ENCODE measurements at places on chromosomes 3 and 15.
A peak's percentile ranks its signal among the peaks of the same experiment; 100 is the strongest.

GRCh38 chr15:73889053-73889761 lies 15.8 kb downstream of the TBC1D21 start:
- no peak for DNase-seq
- peaks cover 5% of the 10 kb centered on the region for H3K36me3 ChIP-seq
- H3K4me3 ChIP-seq: no peak overlapping the region
- no peak overlapping the region for H3K27ac ChIP-seq
- H3K4me1 ChIP-seq: no peaks in the 10 kb centered on the region

- H3K27ac ChIP-seq: no peak overlapping the region
- H3K4me3 ChIP-seq: no peak overlapping the region
- peaks cover 82% of the 10 kb centered on the region for H3K4me1 ChIP-seq
- H3K36me3 ChIP-seq: no peaks in the 10 kb centered on the region
- no peaks in the 10 kb centered on the region for H3K27me3 ChIP-seq
These were observed 54.6 kb upstream of the STXBP5L start for GRCh38 chr3:120853416-120853815.

GRCh38 chr3:20539666-20540065 lies 353.7 kb upstream of the SGO1 start:
- H3K27ac ChIP-seq: no peak overlapping the region
- peaks cover 11% of the 10 kb centered on the region for H3K4me1 ChIP-seq
- H3K4me3 ChIP-seq: no peak overlapping the region
- no peaks in the 10 kb centered on the region for H3K36me3 ChIP-seq

GRCh38 chr3:172915911-172916514 lies 165.5 kb downstream of the ECT2 start:
- H3K4me3 ChIP-seq: no peak overlapping the region
- no peak for DNase-seq
- H3K4me1 ChIP-seq: peaks cover 11% of the 10 kb centered on the region
- no peaks in the 10 kb centered on the region for H3K36me3 ChIP-seq
- H3K27ac ChIP-seq: no peak overlapping the region

- H3K4me3 ChIP-seq: peak overlapping the region; percentile 60
- peaks cover 53% of the 10 kb centered on the region for H3K36me3 ChIP-seq
- peaks cover 4% of the 10 kb centered on the region for H3K27me3 ChIP-seq
- H3K4me1 ChIP-seq: peaks cover 77% of the 10 kb centered on the region
These were observed 18.4 kb downstream of the SMAD6 start for GRCh38 chr15:66720206-66721010.

DNA sequence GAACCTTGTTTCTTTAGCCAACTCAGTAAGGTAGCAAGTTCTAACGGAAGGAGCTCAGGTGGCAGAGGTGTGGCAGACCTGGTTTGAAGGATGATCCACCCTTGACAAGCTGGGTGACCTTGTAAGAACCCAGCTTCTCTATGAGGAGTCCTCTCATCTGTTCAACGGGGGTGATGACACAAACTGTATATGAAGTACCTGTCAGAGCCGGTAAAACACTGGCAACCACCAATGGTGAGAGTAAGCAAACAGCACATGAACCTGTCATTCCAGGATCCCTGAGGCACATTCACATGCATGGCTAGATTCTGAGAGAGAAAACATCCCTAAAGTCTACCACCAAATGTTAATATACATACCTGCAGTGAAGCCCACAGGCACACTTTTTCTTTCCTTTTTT lies 2.4 kb downstream of the SCAP start:
- H3K27ac ChIP-seq: no peak overlapping the region
- peaks cover 28% of the 10 kb centered on the region for H3K4me1 ChIP-seq
- H3K4me3 ChIP-seq: peak overlapping the region; percentile 55
- peaks cover 1% of the 10 kb centered on the region for H3K36me3 ChIP-seq

DNA sequence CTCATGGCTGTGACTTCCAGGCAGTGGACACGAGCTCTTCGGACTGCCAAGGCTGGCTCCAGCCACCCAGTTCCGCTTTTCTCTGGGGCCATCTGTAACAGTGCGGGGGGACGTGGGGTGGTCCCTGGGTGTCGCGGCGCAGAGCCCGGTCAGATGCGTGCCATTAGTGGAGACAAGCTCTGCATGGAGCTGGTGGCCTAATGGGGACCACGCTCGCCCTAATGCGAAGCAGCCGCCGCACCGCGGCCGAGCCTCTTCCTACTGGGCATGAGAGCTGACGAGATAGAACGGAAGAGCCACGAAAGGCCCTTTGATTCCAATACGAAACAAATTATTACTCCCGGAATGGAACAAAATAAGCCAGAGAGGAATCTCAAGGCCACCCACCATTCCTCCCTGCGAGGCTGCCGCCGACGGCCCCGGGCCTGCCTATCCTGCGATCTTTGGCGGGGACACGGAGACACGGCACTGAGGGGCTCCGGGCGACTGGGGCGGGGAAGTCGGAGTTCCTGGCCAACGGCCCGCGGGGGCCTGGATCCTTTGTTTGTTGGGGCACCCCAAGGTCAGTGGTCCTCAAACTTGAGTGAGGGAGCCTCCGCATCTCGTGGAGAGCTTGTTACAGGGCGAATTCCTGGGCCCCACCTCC lies 18.1 kb downstream of the FOXL2 start:
- no peak for DNase-seq
- peaks cover 12% of the 10 kb centered on the region for H3K27me3 ChIP-seq

DNA sequence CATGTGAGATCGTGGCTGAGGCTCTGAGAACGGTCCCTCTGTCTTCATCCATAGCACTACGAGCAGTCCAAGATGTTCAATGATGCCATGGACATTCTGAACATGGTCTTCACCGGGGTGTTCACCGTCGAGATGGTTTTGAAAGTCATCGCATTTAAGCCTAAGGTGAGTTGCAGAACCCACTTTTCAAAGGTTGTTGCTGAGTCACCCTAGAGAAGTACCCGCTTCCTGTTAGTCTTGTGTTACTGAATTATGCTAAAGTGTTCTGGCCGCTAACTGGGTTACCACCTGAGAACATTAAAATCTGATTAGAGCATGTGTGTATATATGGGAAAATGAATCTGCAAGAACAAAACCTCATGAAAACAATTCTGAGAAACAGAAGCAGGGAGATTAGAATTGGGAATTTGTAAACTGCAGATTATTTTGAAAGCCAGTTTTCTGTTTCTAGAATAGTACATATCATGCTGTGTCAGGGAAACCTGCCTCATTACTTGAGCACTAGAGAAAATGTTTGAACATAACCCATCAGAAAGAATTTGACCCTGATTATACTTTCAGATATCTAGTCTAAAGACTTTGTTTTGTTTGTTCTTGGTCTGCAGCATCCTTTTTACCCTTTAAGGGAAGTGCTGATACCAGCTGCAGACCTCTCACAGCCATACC lies 92.6 kb downstream of the CHDH start:
- H3K4me1 ChIP-seq: no peaks in the 10 kb centered on the region
- no peak overlapping the region for H3K27ac ChIP-seq
- peaks cover 20% of the 10 kb centered on the region for H3K27me3 ChIP-seq
- H3K36me3 ChIP-seq: no peaks in the 10 kb centered on the region
- H3K4me3 ChIP-seq: no peak overlapping the region
- no peak for DNase-seq

GRCh38 chr3:9158865-9159630 lies 90.4 kb downstream of the SRGAP3 start:
- no peak for DNase-seq
- H3K4me1 ChIP-seq: peaks cover 3% of the 10 kb centered on the region
- no peaks in the 10 kb centered on the region for H3K36me3 ChIP-seq
- H3K27ac ChIP-seq: no peak overlapping the region
- no peak overlapping the region for H3K4me3 ChIP-seq
- H3K27me3 ChIP-seq: peaks cover 39% of the 10 kb centered on the region

DNA sequence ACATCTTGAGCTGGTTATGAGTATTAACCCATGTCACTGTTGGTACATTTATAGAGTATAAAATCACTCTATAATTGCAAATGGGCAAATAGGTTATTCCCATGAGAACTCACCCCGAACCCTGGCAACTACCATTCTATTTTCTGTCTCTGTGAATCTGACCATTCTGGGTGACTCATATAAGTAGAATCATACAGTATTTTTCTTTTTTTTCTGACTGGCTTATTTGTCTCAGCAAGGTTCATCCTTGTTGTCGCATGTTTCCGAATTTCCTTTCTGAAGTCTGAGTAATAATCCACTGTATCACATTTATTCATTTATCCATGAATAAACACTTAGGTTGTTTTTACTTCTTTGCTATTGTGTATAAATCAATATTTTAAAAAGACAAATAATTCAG lies 59.9 kb upstream of the CHRM5 start:
- H3K4me3 ChIP-seq: peak overlapping the region; percentile 51
- H3K27me3 ChIP-seq: no peaks in the 10 kb centered on the region
- peak; percentile 32 for DNase-seq
- H3K36me3 ChIP-seq: no peaks in the 10 kb centered on the region
- H3K4me1 ChIP-seq: peaks cover 46% of the 10 kb centered on the region
- H3K27ac ChIP-seq: peak overlapping the region; percentile 36

DNA sequence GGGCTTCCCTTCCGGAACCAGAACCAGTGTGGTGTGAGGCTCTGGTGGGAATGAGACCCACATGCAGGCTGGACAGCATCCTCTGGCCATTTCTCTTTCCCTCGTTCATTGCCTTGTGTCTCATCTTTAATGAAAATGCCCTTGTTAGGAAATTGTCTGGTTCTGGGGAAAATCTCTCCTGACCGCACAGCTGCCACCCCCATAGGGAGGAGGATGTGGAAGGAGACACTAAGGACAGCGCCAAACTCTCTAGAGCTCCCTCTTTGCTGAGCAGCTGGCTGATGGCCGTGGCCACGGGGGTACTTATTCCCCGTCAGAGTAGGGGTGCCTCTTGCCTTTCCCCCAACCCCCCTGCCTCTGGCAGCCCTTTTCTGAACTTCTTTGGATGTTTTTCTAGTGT lies 297.6 kb upstream of the C2CD4B start:
- no peaks in the 10 kb centered on the region for H3K27me3 ChIP-seq
- peak overlapping the region; percentile 20 for H3K4me3 ChIP-seq
- no peak for DNase-seq

- DNase-seq: no peak
- peaks cover 33% of the 10 kb centered on the region for H3K27me3 ChIP-seq
- no peaks in the 10 kb centered on the region for H3K36me3 ChIP-seq
- peak overlapping the region; percentile 60 for H3K4me3 ChIP-seq
These were observed 815 bp downstream of the SPINT1 start for GRCh38 chr15:40844696-40845030.

- no peak overlapping the region for H3K4me3 ChIP-seq
- no peak for DNase-seq
- H3K36me3 ChIP-seq: no peaks in the 10 kb centered on the region
- no peak overlapping the region for H3K27ac ChIP-seq
These were observed 55.4 kb downstream of the OCA2 start for GRCh38 chr15:28043691-28044091.

GRCh38 chr15:84791763-84792162 lies 25.4 kb upstream of the ALPK3 start:
- no peak for DNase-seq
- no peaks in the 10 kb centered on the region for H3K27me3 ChIP-seq
- H3K27ac ChIP-seq: no peak overlapping the region

DNA sequence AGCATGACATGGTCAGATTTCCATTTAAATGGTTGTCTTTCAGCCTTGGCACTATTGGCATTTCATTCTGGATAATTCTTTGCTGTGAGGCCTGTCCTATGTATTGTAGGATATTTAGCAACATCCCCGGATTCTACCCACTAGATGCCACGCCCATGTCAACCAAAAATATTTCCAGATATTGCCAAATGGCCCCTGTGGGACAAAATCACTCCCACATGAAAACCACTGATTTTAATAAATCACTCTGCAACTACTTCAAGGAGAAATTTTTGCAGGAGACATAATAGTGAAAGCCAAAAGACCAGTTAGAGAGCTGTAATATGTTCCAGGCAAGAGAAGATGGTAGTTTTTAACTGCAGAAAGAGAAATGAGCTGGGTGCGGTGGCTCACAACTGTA lies 55.9 kb upstream of the RARB start:
- H3K27me3 ChIP-seq: no peaks in the 10 kb centered on the region
- DNase-seq: no peak
- no peaks in the 10 kb centered on the region for H3K4me1 ChIP-seq
- no peak overlapping the region for H3K4me3 ChIP-seq

GRCh38 chr15:39592500-39592899 lies 11.6 kb downstream of the THBS1 start:
- peaks cover 92% of the 10 kb centered on the region for H3K27me3 ChIP-seq
- H3K4me3 ChIP-seq: peak overlapping the region; percentile 90
- DNase-seq: peak; percentile 78
- peaks cover 89% of the 10 kb centered on the region for H3K4me1 ChIP-seq
- H3K27ac ChIP-seq: peak overlapping the region; percentile 86

GRCh38 chr15:71080705-71081104 lies 34.6 kb upstream of the THSD4 start:
- peaks cover 33% of the 10 kb centered on the region for H3K4me1 ChIP-seq
- H3K4me3 ChIP-seq: peak overlapping the region; percentile 45
- H3K27ac ChIP-seq: peak overlapping the region; percentile 83
- H3K36me3 ChIP-seq: 0 out of 2 replicates have a peak, but pooled peaks cover 4% of the 10 kb centered on the region
- H3K27me3 ChIP-seq: peaks cover 2% of the 10 kb centered on the region

GRCh38 chr3:156862338-156862737 lies 36.2 kb downstream of the LEKR1 start:
- no peak for DNase-seq
- no peaks in the 10 kb centered on the region for H3K36me3 ChIP-seq
- H3K4me3 ChIP-seq: no peak overlapping the region
- no peak overlapping the region for H3K27ac ChIP-seq
- no peaks in the 10 kb centered on the region for H3K4me1 ChIP-seq
- H3K27me3 ChIP-seq: no peaks in the 10 kb centered on the region

DNA sequence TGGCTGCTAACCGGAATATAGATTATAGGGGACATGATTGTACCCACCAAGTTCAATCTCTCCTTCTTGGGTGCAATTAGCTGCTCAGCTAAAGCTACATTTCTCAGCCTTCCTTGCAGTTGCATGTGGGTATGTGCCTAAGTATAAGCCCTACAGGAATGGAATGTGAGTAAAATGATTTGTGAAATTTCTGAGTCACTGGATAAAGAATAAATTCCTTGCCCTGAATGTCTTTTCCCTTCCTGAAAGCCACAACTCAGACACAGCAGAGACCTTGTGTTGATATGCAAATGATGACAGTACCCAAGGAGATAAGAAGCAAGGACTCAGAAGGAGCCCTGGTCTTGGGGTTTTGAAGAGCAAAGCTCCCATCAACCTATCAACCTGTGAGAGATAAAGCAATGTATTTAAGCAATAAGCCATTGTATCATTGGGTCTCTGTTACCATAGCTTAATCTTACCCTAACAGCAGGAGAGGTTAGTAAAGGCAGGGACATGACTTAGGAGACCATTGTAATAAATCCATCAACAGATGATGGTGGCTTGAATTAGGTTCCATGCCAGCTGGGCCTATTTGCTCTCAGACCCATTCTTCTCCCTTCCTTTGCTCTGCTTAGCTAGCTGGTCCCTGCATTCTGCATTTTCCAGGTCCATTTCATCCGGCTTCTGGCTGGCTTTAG lies 25.6 kb upstream of the ZNF280D start:
- H3K4me3 ChIP-seq: peak overlapping the region; percentile 75
- no peaks in the 10 kb centered on the region for H3K27me3 ChIP-seq
- peak overlapping the region; percentile 87 for H3K27ac ChIP-seq

GRCh38 chr15:61715082-61715481 lies 345.2 kb downstream of the VPS13C start:
- no peak overlapping the region for H3K4me3 ChIP-seq
- H3K36me3 ChIP-seq: no peaks in the 10 kb centered on the region
- no peaks in the 10 kb centered on the region for H3K4me1 ChIP-seq
- DNase-seq: no peak
- no peak overlapping the region for H3K27ac ChIP-seq

GRCh38 chr3:62999791-63000190 lies 124.6 kb upstream of the CADPS start:
- no peaks in the 10 kb centered on the region for H3K36me3 ChIP-seq
- H3K27me3 ChIP-seq: no peaks in the 10 kb centered on the region
- no peak overlapping the region for H3K27ac ChIP-seq
- DNase-seq: no peak
- no peaks in the 10 kb centered on the region for H3K4me1 ChIP-seq

All from HFFc6 (cell line).